HuH-7.5 (cell line): ENCODE measurements at places on chromosomes 1 and 21.
A peak's percentile ranks its signal among the peaks of the same experiment; 100 is the strongest.

GRCh38 chr1:46458190-46458589 lies 31.4 kb upstream of the DMBX1 start:
- no peak for DNase-seq

DNA sequence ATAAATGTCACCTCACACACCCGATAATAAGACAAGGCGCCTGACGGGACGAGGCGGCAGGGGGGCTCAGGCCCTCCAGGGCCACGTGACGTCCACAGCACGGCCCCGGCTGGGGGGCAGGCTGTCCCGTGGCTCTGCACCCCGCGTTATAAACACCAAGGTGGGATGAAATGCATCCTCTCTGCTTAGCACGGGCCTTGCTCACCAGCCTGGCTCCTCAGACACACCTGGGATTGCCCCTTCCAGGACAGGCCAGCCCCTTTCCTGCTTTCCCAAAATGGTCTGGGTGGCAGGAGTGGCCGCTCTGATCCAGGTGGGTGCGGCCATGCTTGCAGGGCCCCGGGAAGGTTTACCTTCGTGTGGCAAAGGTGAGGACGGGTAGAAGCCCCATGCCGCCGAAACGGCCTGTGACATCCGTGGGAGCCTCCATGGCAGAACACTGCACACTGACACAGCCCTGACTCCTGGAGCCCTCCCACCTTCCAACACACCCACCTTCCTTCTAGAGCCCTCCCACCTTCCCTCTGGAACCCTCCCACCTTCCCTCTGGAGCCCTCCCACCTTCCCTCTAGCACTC lies 35.9 kb downstream of the SLC19A1 start:
- no peak for DNase-seq

DNA sequence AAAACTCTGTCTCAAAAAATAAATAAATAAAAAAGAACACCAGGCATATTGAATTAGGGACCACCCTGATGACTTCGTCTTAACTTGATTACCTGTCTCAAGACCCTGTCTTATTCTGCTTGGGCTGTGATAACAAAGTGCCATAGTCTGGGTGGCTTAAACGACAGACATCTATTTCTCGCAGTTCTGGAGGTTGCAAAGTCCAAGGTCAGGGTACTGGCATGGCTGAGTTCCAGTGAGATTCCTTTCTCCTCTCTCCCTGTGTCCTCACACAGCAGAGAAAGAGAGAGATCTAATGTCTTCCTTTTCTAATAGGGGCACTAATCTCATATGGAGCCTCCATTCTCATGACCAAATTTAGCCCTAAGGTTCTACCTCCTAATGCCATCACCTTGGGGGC lies 145.6 kb downstream of the HUNK start:
- DNase-seq = no peak

GRCh38 chr1:66270119-66270812 lies 263.7 kb upstream of the SGIP1 start:
- DNase-seq = no peak

- DNase-seq = no peak
Observed at GRCh38 chr1:62011006-62011405, 183.6 kb upstream of the L1TD1 start.

- no peak for DNase-seq
Observed at GRCh38 chr1:43448955-43449707, 4.6 kb downstream of the HYI start.

DNA sequence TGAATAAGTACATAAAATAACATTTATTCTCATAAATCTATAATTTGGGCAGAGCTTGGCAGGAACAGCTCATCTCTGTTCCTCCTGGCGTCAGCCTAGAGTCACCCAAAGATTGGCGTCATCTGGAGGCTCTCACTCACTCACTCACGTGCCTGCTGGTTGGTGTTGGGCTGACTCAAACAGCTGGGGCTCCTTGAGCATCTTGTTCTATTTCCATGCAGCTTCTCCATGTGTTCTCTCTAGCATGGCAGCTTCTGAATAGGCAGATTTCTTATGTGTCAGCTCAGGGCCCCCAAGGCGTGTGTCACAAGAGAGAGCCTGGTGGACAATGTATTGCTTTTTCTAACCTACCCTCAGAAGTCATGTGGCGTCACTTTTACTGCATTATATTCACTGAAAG lies 70.6 kb upstream of the RAB3GAP2 start:
- DNase-seq = no peak

- no peak for DNase-seq
Observed at GRCh38 chr21:45994086-45994661, 12.6 kb downstream of the COL6A1 start.

DNA sequence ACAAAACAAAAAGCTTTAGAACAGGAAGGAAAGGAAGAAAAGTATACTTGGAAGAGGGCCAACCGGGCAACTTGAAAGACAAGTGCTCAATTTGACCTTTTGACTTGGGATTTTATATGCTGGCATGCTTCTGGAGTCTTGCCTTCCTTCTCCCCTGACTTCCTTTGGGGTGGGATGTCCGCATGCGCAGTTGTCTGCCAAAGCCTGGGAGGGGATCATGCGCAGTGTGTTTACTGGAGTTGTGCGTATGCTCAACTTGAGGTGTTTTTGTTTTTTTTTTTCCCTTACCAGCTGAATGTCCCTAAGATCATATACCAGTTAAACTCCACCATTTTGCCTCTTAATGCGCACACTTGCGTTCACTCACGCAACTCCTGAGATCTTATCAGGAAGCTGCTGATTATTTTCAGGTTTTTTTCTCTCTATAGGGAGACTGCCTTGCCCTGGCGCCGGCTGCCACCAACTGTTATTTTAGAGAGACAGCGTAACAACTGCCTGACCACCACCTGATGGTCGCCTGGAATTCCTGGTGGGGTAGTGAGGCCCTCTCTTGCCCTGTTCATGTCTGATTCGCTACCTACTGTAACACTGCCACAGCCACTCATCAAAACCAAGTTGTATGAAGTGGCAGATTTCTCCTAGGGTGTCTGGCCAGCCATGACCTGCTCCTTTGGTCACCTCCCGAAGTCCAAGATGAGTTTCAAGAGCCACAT lies 138.7 kb upstream of the ZNF644 start:
- no peak for DNase-seq

GRCh38 chr21:36354918-36355680 lies 30.1 kb upstream of the CHAF1B start:
- no peak for DNase-seq

- DNase-seq = no peak
Observed at GRCh38 chr1:171664976-171665375, 12.5 kb upstream of the MYOC start.

DNA sequence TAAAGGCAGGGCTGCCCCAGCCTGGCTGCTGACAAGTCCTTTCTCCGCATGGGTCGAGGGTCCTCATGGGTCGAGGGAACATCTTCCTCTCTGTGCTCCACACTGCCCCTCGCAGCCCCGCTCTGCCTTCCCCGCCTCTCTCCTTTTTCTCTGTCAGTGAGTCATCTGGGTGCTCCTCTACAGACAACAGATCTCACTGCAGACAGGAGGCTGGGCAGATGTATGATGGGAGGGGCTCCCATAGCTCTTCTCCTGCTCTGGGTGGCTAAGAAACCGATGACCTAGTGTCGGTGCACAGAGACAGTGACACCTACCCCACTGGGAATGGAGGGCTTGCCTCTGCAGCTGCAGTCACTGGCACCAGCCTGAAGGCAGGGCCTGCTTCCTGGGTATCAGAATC lies 5.5 kb downstream of the KCNA10 start:
- no peak for DNase-seq

DNA sequence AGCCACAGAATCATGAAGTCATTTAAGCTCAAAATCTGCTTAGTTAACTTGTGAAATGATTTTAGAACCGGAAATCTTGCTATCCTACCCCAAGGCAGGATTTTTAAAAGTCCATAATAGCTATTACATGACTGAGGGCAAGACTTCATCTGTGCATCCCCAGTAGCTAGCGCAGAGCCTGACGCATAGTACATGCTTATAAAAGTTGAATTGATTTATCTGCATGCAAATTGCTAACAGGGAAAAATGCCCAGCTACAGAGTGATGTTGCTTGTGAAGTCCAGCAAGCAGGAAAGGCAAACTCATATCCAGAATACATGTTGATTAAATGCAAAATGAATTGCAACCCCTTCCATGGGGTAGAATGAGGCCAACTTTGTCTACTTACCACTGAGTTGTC lies 8.1 kb upstream of the MAP1LC3C start:
- no peak for DNase-seq

GRCh38 chr1:24954631-24955030 lies 24.6 kb upstream of the RUNX3 start:
- no peak for DNase-seq

- DNase-seq = no peak
Observed at GRCh38 chr21:32349333-32349944, 43.4 kb downstream of the URB1 start.

GRCh38 chr21:32803651-32804050 lies 32.1 kb upstream of the PAXBP1 start:
- no peak for DNase-seq

- peak; percentile 7 for DNase-seq
Observed at GRCh38 chr21:26715878-26716506, 129.2 kb downstream of the ADAMTS1 start.

DNA sequence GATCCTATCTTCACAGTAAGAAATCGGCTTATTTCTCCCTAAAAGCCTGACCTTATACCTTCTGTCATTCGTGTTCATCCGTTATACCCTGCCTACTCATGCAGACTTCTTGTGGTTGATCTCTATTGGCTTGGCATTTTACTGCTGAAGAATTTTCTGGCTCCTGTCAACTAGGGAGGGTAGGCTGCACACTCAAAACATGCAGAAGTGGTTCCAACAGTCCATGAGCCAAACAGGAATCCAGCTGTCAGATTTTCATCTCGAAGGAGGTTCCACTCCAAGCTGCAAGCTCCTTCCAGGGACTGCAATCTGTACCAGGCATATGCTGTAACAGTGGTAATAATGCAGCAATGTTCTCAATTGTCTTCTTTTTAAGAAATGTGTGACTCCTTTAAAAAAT lies 10.1 kb downstream of the DNAJC11 start:
- DNase-seq = no peak

- no peak for DNase-seq
Observed at GRCh38 chr1:227889047-227889862, 58.5 kb downstream of the WNT9A start.

DNA sequence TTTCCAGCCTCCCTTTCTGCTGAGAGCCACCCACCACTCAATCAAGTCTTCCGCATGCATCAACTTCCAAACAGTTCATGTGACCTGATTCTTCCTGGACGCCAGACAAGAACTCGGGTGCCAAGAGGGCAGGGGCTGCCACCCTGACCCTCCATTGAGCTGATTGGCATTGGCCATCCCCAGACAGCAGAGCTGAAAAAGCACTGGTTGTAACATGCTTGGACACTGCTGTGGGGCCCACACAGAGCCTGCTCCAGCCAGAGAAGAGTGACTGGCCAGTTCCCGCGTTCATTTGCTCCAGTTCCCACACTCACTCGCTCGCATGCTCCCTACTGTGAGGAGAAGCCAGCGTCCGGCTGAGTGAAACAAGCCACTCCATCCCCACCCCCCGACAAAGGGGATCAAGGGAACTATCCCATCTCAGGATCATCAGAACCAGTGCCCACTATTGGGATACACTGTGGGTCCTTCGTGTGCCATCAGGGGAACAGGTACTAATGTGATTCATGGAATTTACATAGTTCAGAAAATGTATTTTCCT lies 420.3 kb downstream of the NPHP4 start:
- DNase-seq = no peak

GRCh38 chr1:182381962-182382819 lies 9.4 kb downstream of the GLUL start:
- DNase-seq = no peak

- DNase-seq = no peak
Observed at GRCh38 chr1:44094047-44094446, 24.6 kb upstream of the KLF17 start.

DNA sequence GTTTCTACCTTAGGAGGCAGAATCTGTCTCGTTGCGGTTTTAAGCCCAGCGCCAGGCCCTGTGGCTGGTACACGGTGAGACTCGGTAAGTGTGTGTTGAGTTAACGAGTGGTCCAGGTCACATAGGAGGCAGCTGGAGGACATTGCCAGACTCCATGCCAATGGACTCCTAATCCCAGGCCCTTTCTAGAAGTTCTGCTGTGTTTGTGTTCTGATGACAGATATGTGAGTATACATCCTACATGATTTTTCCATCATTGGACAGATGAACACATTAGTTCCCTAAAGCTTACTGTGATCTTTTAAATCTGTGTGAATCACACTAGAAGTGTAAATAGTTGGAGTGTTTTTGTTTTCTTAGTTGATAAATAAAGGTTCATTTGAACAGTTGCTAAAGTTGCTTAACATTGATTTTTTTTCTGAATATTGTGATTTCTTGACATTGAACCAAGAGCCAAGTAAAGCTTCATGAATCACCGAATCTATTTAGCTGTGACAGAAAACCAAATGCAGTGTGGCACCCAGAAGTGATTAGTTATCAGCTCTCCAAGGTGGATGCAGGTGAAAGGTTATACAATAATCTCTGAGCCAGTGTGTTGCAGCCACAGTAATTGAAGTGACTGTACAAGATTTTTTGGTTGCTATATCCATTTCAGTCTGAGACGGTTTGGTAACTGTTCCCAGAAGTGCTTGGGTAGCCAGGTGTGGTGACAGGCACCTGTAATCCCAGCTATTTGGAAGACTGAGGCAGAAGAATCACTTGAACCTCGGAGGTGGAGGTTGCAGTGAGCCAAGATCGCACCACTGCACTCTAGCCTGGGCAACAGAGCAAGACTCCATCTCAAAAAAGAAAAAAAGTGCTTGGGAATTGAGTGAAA lies 46.3 kb downstream of the DOP1B start:
- DNase-seq = no peak

DNA sequence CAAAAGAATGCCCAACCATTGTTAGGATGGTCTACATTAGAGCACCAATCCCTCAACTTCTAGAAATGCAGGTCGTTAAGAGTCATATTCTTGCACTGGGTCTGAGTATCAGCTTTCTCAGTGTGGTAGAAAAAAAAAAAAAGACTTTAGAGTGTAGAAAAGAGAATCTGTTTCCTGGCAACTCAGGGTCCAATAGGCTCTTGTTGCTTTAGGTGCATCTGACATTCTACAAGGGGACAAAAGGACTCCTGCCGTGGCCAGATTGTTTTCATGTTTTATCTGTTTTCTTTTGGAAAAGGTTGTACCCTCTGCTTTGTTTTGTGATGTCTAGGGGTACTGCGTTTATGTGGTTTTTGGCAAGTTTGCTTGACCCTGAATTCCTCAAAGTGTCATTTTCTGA lies 105.4 kb upstream of the KCNK2 start:
- no peak for DNase-seq

DNA sequence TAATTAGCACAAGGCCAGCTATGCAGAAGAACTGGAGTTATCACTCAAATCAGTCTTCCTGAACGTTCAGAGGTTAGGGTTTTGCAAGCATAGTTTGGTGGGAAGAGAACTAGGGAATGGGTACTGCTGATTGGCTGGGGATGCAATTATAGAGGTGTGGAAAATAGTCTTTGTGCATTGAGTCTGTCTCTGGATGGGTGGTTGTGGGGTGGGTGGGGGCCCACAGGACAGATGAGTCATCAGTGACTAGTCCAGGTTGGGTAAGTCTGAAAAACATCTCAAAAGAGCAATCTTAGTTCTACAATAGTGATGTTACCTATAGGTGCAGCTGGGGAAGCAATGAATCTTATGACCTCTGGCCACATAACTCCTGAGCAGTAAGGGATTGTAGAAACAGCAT lies 89.7 kb upstream of the HMCN1 start:
- no peak for DNase-seq
